ENCODE measurements at places on chromosomes 5 and 9.

GRCh38 chr9:14870090-14870489 is 40.1 kb downstream of the FREM1 start:
- DNase-seq, result no peak

DNA sequence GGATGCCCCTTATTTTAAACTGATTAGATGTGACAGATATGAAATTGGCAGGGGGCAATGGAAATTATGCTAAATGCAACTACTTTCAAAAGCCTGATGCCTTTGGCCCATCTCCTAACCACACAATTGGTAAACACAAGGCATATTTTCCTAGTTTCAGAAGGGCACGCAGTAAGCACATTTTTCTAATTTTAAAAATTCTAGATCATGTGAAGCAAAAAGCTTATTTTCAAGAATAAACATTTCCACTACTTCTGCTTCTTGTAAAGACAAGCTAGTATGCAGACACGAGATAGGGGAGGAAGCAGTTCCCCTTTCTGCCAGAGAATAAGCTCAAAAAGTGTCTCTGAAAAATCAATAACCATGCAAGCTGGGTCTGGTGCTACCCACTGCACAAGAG is 67.7 kb downstream of the ABCA1 start:
- DNase-seq, result no peak

GRCh38 chr9:14511452-14511851 is 181.8 kb downstream of the ZDHHC21 start:
- DNase-seq, result no peak

DNA sequence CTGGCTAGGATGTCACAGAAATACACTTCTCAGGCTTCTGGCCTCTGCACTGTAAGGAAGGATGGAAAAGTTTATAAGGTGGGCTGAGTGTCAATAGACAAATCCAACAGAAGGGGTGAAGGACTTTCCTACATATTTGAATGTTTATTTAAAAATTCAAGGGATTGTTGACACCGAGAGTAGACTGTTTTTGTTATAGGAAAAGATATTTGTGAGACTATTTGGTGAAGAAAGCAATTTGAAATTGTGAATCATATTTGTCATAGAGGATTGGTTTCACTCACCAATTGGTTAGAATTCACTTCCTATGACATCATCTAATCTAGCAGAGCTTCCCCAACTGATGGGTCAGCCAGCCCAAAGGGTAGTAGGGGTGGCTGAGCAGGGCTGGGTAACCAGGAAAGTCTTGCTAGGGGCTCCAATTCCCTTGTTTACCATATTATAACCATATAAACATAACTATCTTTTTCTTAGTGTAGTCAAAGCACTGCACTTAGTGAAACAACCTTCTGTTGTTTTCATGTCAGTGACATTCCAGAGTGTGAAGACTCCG is 14.9 kb upstream of the MEGF10 start:
- DNase-seq, result no peak
